LoVo (cell line): ENCODE measurements at places on chromosomes 1 and 21.
A peak's percentile ranks its signal among the peaks of the same experiment; 100 is the strongest.

- peak; percentile 61 for DNase-seq
Measured at GRCh38 chr1:41498804-41499203, 14.3 kb upstream of the EDN2 start.

DNA sequence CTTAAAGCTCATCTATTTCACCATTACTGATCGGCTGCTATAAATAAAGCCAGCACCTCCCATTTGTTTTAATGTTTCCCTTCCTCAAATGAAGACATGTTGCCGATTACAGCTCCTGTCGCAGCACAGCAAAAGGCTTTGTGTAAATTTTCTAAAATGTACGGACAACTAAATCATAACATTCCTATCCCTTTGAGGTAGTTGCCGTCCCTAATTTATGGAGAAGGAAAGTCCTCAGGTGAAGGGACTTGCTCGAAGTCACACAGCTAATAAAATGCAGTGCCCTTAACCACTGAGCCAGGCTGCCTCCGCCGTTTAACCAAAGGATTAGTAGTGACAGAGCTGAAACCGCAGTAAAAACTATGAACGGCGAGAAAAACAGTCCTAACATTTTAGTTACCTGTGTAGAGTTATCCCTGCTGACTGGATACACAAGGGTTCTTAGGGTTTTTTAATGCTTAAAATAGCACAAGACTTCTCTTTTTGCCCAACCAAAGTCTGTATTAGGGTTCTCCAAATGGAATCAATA lies 871 bp downstream of the PINK1 start:
- DNase-seq: no peak

- DNase-seq: no peak
Measured at GRCh38 chr21:34808569-34809204, 139.9 kb downstream of the CLIC6 start.

DNA sequence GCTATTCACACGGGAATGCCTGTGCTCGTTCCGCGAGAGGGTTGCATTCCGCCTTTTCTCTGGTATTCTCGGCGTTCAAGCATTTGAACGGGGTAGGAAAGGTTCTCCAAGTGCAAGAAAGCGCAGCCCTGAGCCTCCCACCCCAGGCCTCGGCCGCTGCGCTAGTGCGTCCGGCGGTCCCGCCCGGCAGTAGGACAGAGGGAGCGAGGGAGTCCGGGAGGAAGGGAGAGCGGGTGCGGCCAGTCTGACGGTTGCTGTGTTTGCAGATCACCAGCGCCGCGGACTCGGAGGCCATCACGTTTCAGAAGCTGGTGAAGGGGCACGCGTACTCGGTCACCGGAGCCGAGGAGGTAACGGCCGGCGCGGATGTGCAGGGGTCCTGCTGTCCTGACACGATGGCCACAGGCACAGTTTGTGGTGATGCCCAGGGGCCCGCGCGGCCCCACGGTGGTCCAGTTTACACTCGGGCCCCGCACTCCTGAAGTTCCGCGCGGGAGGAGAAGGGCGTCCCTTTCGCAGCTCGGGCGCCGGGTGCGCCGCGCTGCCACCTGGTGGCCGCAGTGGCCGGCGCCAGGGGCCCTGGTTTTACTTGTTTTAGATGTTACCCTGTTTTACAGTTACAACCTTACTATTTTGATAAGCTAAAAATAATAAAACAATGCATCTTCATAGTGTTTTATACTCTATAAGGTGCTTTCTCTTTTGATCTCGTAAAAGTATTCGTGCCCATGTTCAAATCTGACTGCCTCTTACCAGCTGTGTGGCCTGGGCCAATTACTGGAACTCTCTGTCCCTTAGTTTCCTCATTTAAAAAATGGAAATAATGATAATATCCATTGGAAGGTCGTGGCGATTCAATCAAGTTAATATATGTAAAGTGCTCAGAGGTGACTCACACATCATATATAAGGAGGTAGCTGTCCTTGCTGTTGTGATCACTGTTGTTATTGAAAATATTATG lies 36.7 kb downstream of the CAPN2 start:
- DNase-seq: no peak

GRCh38 chr1:222867316-222867715 lies 52.5 kb downstream of the DISP1 start:
- DNase-seq: no peak

DNA sequence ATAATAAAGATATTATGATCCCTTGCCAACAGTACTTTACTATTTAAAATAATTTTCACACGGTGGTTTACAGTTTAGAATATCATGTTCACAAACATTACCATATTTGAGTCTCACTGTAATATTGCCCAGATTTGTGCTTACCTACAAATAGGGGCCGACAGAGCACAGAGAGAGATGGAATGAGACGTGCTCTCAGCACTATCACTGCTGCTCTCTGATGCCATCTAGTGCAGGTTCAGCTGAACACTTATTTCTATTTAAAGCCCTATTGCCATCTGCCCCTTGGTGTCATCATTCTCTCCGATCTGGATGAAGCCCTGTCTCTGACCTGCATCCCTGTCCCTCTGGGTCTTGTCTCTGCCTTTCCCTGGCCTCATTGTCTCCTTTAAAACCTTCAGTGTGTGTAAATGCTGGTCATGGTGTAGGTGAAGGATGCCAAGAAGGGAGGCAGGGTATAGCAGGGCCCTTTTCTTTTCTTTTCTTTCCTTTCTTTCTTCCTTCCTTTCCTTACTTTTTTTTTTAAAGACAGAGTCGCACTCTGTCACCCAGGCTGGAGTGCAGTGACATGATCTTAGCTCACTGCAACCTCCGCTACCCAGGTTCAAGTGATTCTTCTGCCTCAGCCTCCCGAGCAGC lies 6.9 kb upstream of the GPATCH4 start:
- peak; percentile 81 for DNase-seq

DNA sequence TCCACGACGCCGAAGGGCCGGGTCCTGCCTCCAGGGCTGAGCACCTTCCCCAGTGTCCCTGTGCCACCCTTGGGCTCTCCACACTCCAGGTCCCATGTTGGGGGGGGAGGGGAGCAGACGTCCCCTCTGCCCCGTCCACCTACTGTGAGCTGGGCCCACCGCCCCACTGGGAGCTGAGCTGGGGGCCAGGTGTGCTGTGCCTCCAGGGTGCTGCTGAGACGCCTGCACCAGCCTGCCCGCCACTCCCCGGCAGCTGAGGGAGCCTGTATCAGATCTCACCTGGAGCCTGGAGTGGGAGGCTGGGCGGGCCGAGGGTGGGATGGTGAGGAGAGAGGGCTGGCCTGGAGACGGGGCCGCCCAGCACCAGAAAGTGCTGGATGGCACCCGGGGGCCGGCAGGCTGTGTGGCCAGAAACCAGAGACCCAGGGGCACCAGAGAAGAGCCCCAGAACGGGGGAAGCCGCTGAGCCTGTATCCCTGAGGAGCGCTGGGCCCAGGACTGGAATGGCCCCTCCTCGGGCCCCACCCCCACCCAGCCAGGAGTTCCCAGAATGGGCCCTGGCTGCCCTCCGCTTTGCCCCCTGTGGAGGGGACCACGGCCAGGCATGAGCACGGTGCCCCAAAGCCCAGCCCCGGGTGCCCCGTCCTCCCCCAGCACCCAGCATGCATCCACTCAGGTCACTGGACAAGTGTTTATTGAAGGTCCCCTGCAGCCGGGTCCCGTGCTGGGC lies 3.4 kb downstream of the TNFRSF18 start:
- no peak for DNase-seq

DNA sequence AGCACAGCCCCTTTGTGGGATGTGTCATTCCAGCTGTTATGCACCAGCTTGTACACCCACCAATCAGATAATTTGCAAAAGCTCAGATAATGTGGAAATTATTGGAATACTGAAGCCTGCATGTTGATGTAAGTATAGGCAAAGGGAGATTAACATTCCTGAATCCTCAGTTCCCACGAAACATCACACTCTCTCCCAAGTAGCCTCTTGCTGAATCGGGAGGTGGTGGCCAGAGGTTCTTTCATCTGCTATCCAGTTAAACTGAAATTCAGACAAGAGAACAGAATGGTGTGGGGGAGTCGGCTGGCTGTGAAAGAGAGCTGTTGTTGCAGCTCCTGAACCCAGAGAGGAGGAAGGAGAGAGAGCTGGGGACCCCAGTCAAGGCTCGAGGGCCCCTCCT lies 170.9 kb downstream of the ZBTB18 start:
- DNase-seq: no peak

- no peak for DNase-seq
Measured at GRCh38 chr1:91697416-91697815, 188.5 kb downstream of the TGFBR3 start.

DNA sequence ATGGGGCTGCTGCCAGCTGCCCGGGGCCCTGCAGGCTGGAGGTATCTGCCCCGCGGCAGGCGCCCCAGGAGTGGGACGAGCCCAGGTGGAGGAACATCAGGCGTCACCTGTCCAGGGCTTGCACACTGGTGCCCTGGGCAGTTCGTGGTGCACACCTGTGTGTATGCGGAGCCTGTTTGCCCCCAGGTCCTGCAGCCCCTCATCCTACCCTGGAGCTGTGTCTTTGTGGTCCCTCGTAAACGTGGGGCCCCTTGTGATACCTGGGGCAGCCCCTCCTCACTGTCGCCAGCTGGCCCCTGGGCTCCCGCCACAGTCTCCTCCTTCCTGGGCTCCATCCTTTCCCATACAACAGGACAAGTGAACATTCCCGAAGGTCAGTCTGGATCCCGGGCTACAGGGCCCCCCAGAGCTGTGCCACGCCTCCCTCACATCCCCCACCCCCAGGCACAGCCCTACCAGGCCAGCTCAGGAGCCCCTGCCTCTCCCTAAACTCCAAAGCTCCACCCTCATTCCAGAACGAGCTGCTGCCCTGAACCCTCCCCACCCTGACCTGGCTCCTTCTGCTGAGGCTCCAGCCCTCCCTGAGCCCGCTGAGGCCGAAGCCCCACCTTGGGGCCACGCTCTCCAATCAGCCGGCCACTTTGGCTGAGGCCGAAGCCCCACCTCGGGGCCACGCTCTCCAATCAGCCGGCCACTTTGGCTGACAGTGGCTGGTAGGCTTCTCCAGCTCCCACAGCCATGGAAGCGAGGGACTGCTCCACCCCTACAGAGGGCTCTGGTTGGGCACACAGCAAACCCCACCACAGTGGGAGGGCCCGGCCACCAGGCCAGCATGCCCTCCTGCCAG lies 42.6 kb downstream of the UBE2G2 start:
- DNase-seq: no peak

DNA sequence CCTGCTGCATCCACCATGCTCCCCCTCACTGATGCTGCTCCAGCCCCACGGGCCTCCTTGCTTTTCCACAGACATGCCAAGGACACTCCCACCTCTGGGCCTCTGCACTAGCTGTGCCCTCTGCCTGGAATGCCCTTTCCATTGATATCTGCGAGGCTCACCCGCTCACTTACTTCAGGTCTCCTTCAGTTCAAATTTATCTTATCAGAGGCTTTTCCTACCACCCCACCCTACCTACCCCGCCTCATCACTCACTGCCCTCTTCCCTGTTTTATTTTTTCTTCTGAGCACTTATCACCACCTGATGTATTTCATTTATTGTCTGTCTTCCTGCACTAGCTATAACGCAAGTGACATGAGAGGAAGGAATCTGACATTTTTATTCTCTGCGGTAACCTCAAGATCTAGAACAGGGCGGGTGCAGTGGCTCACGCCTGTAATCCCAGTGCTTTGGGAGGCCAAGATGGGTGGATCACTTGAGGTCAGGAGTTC lies 7.0 kb downstream of the HSPG2 start:
- DNase-seq: no peak

GRCh38 chr1:25255706-25256577 lies 8.7 kb upstream of the RSRP1 start:
- DNase-seq: no peak

GRCh38 chr1:232438476-232438875 lies 191.5 kb downstream of the SIPA1L2 start:
- DNase-seq: no peak

DNA sequence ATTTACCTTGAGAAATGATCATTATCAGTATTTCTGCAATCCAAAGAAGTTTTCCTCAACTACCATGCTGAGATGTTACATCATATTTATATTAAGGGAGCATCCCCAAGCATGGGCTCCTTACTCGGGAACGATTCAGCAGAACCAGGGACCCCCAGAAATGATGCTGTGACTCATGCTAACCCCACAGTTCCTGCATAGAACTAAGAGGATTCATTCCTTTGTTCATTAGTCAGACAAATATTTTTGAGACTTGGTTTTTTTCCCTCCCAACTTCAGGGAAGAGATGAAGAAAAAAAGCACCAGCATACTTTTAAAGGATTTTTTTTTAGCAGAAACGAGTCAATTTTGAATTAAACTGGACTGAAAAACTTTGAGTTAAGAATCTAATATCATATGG lies 49.2 kb upstream of the COL24A1 start:
- no peak for DNase-seq

DNA sequence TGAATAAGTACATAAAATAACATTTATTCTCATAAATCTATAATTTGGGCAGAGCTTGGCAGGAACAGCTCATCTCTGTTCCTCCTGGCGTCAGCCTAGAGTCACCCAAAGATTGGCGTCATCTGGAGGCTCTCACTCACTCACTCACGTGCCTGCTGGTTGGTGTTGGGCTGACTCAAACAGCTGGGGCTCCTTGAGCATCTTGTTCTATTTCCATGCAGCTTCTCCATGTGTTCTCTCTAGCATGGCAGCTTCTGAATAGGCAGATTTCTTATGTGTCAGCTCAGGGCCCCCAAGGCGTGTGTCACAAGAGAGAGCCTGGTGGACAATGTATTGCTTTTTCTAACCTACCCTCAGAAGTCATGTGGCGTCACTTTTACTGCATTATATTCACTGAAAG lies 70.6 kb upstream of the RAB3GAP2 start:
- DNase-seq: no peak

- DNase-seq: no peak
Measured at GRCh38 chr1:66943361-66943969, 18.7 kb downstream of the MIER1 start.

DNA sequence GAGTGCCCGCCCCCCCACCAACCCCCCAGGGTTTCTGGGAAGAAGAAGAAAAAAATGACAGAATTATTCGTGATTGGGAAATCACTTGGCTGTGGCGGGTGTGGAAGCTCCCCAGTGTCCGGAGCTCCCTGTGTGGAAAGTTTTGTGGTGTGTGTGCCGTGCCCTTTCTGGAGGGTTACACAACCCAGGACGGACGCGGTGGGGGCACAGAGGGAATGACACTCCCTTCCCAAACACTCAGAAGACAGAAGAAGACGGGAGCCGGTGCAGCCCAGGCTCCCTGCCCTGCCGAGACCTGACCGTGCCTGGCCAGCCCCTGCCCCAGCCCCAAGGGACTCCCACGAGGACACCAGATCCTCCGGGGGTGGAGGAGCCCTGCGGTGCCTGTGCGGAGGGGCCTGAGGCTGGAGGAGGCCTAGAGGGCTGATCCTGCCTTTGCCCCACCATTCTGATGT lies 33.0 kb upstream of the ADARB1 start:
- no peak for DNase-seq

- DNase-seq: no peak
Measured at GRCh38 chr1:32106663-32107275, 1.1 kb upstream of the KPNA6 start.
